ENCODE measurements at places on chromosomes 3 and 15.

DNA sequence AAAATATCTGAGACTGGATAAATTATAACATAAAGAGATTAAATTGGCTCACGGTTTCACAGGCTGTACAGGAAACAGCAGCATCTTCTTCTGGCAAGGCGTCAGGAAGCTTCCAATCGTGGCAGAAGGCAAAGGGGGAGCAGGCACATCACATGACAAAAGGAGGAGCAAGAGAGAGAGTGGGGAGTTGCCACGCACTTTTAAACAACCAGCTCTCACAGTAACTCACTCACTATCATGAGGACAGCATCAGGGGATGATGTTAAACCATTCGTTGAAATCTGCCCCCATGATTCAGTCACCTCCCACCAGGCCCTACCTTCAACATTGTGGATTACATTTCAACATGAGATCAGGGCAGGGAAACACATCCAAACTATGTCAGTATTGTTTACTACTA lies 114.5 kb upstream of the SPATA16 start:
- DNase-seq, result no peak

DNA sequence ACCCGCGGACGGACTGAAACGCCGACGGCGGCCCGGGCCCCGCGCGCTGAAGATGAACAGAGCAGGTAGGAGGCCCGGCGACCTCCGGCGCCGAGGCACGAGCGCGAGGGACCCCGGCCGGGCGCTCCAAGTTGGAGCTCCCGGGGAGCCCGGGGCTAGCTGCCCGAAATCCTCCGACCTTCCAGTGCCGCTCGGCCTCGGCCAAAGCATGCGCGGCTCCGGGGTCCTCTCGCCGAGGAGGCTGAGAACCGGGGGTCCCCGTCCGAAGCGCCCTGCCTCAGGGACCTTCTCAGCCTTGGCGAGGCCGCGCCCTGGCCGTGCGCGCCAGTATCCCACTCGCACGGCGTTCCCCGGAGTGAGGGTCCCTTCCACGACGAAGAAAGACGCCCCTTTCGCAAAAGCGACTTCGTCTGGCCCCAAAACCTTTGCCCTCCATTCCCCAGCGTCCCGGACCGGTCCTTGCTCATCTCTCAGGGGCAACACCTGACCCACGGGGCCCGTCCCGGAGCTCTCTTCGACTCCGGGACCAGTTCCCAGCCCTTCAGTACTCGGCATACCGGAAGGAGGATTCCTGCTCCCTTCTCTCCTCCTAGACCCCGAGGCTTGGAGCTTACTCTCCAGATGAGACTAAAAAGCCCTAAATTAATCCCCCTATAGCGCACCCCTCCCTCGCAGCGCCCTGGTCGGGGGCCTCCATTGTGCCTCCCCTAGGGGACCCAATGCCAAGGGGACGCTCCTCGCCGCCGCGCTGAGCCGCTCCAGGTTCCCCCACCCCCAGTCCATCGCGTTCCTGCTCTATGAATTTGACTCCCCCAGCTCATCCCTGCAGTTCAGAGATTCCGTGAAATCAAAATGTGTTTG lies 7.7 kb upstream of the FGD5 start:
- no peak for DNase-seq

DNA sequence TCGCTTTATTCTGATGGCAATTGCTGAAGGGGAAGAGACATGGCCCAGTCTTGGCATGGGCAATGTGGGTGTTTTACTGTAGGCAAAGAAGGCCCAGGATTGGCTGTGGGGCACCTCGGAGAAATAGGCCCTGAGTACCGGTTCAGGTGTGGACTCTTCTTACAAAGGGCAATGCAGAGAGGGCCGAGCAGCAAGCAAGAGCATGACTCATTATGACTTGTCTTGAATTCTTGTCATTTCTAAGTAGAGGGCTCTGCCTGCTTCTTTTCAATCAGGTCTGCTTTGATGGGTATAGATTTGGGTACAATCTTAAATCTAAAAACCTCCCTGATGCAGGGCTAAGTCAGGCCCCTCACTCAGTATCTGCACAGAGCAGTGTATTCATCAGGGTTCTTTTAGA lies 14.8 kb upstream of the BUB1B start:
- DNase-seq, result no peak

GRCh38 chr3:99638167-99638948 lies at the start of gene COL8A1:
COL8A1 (plus strand) TSS chr3:99638594; CDS start chr3:99790683, 152,089 bp downstream.
- no peak for DNase-seq

- no peak for DNase-seq
These were observed 413.5 kb downstream of the CNTN3 start for GRCh38 chr3:74200952-74201351.

DNA sequence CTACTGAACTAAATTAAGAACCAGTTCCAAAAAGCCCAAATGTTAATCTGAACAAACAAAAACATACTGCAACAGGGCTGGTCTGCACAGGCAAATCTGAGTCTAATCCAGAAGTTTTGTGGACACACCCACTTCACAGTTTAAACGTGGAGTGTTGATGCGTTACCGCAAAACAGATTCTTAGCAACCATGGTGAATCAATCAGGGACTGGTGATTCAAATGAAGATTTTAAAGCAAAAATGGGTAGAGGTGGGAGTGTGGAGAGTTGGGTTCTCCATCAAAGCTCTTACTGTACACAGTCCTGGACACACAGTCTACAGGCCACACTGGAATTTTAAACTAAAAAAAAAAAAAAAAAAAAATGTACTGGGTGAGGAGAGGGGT lies 5.2 kb downstream of the ANXA2 start:
- peak; percentile 31 for DNase-seq

GRCh38 chr3:141372656-141373055 lies 4.4 kb downstream of the ZBTB38 start:
- no peak for DNase-seq

- DNase-seq, result no peak
These were observed at the start of gene ATP13A4 for GRCh38 chr3:193554811-193555210. ATP13A4 (minus strand) TSS chr3:193554895; CDS start chr3:193554799, 96 bp downstream.

DNA sequence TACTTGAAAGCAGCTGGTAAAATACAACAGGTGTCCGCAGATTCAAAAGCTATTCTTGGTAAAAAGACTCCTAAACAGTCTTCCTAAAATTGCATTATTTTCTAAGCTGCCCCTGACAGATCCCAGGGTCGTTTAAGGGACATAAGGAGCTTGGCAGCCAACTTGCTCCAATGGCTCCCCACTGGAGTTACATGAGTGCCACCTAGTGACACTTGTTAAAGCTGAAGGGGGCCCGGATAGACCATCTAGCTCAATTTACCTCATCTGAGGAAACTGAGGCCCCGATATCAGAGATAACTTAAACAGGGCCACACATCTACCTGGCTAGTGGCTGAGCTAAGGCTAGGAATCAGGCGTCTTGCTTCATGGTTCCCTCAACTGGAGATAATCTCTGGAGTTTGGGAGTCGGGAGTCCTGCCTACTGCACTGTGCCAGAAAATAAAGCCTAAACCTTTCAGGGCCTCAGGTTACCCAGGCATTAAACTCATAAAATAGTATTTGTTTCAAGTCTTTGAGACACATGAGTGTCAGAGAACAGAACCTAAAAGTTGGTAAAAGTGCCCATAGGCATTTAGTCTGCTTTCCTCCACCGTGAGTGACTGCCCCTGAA lies 6.5 kb upstream of the TBC1D23 start:
- DNase-seq, result peak; percentile 69

- no peak for DNase-seq
These were observed 35.4 kb downstream of the SV2B start for GRCh38 chr15:91135201-91136130.

GRCh38 chr15:20346082-20346805 lies 195.4 kb downstream of the GOLGA6L6 start:
- no peak for DNase-seq

GRCh38 chr3:18443665-18444594 lies 18.8 kb upstream of the SATB1 start:
- peak; percentile 45 for DNase-seq

DNA sequence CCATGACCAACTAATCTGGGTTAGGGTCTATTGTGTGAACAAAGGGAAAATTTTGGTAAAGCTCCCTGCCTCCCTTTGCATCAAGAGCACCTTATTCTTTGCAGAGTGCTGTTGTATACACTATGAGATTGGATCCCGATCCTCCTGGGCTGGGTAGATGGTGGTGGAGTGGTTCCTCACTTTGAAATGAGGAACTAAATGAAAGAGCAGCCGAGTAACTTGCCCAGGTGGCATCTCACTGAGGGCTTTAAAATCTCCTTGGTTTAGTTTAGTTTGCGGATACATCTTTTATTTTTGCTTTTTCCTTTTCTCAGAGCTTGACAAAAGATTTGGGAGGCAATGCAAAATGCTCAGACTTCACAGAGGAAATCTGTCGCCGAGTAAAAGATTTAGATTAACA lies 19.4 kb downstream of the IDH3A start:
- DNase-seq, result no peak

- no peak for DNase-seq
These were observed 8.5 kb downstream of the MYZAP start for GRCh38 chr15:57600197-57600596.

- DNase-seq, result no peak
These were observed 157.9 kb downstream of the OSBPL10 start for GRCh38 chr3:31823184-31823583.

DNA sequence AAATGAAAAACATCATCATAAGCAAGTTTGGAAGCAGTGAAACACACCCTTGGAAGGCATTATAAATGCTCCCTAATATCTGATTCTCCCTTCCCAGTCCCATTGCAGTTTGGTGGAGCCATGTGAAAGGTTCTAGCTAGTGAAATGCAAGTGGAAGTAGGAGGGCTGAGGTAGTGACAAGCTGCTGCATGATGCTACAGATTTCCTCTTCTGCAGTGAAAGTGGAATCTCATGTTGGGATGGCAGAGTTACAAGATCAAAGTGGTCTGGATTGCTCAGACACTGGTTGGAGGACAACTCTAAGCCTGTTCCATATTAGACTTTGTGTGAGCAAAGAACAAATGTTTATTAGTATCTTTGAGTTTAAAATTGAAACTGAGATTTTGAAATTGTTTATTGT lies 3.3 kb upstream of the PDCD6IP start:
- no peak for DNase-seq

- DNase-seq, result no peak
These were observed 88.4 kb upstream of the PLSCR4 start for GRCh38 chr3:146339349-146339748.

GRCh38 chr3:17678116-17678741 lies 64.2 kb downstream of the TBC1D5 start:
- DNase-seq, result no peak

DNA sequence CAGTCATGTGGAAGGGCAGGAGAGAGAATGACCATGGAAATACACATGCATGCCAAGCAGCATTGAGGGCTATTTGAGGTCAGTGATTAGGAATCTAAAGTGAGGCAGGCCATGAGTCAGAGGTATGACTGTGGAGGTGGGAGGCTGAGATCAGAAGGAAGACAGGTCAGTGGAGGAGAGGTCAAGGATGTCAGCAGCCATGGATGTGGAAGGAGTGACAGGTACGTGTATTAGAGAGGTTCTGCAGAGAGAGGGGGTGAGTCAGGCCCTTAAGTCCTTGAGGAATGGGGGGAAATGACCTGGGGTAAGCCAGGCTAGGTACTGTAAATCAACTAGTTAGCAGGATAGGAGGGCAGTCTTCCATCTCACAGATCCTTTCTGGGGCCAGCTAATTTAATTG lies 166.6 kb downstream of the ANO10 start:
- no peak for DNase-seq

GRCh38 chr3:39637807-39638206 lies 170.3 kb downstream of the MOBP start:
- DNase-seq, result no peak
